Activated gamma-delta T cell treated with anti-CD3 and anti-CD28 coated beads, Interleukin-2, amount 50 U/mL, for 16 hours (primary cell): ENCODE measurements at places on chromosomes 11 and 22.

GRCh38 chr11:131073167-131073566 lies 156.9 kb upstream of the SNX19 start:
- no peak for DNase-seq

DNA sequence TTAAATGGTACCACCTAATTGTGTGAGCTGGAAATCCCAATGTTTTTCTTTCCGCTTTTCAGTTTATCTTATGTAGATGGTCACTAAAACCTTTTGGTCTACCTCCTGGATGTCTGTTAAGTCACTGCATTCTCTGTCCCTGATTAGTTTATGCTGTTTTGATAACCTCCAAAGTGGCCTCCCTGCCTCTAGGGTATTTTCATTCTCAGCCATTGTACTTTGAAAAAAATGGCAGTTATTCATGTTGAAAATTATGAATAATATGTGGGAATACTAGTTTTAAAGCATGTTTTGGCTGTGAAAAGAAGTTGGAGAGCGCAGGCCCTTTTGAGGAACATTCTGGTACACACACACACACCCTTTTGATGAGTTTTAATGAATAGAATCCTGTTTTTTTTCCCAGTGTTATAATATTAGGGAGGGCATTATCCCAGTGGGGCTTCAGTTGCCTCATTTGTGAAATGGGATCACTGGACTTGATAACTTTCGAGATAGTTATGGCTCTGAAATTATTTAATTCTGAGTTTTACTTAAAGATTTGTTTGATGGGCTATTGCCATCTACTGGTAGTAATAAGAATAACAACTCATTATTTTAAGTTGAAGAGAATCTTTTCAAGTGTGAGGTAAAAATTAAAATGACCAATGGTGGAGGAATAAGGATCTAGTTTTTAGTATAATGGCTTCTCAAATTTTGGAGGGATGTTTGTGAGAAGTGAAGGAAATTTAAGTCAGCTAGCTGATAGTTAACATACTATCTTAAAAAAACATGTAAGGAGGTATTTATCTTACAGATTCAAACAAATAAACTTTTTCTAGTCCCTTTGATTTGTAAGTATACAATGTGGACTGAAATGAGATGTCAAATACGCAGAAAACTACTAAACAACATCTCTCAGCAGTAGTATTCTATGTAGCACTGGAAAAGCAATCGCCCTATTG lies 3.9 kb downstream of the FDX1 start:
- DNase-seq, result no peak

GRCh38 chr11:43681401-43681942 lies 934 bp downstream of the HSD17B12 start:
- no peak for DNase-seq

- no peak for DNase-seq
Observed at GRCh38 chr11:17593466-17594245, 46.6 kb downstream of the OTOG start.

GRCh38 chr22:50081426-50082196 lies 3.6 kb downstream of the MLC1 start:
- DNase-seq, result no peak

DNA sequence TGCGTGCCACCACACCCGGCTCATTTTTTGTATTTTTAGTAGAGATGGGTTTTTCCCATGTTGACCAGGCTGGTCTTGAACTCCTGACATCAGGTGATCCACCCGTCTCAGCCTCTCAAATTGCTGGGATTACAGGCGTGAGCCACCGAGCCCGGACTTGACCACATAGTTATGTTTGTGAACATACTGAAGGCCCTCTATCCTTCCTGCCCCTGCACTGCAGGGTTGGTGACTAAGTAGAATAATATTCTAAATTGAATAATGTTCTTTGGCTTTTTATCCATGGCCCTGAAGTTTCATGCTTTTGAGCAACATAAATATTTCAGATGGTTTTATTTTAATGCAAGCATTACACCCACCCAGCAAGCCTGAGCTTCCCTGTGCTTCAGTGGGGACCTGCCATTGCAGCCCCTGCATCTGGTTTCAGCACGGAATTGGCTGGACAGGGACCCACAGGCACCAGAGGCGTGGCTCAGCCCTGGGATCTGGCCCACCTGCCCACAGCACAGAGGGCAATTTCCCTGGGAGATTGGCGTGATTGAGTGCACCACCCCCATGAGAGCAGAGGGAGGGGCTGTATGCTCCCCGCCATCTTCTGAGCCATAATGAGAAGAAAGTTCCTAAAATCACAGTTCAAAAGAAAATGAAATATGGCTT lies 460.5 kb downstream of the BRD1 start:
- DNase-seq, result no peak

DNA sequence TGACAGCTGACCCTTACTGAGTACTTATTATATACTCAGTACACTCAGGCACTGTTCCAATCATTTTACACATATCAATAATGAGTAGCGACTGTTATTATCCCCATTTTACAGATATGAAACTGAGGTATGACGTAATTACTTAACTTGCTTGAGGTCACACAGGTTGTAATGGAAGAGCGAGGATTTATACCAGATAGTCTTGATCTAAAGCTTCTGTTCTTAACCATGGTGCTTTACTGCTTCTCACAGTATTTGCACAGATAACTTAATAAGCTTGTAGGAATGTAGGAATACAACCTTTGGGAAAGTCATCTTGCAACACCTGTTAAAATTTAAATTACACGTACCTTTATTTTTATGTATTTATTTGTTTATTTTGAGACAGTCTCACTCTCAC lies 31.7 kb upstream of the TMEM135 start:
- DNase-seq, result no peak

DNA sequence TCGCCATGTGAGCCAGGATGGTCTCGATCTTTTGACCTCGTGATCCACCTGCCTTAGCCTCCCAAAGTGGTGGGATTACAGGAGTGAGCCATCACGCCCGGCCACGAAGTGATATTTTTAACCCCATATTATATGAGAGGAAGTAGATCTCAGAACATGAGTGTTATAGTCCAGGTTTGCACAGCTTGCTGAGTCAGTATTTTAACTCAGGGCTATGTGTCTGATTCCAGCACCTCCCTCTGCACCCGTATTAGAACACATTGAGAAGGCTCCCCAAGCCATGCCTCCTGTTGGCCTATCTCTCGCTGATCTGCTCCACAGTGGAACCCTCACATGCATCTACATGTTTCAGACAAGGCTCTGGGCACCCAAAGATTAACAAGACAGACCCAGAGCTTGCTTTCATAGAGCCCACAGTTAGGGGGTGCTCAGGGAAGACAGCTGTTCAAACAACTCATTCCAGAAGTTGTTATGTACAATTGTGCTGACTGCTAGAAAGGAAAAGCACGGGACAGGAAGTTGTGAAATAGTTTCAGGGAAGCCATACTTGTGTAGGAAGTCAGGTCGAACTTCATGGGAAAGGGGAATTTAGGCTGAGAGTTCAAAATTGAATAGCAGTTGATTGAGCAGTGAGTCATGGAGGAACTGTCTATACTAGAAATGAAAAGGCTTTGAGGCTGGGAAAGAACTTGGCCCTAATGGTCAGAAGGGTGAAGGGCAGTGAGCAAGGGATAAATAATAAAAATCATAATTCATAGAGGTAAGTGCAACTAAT lies 49.3 kb upstream of the CLPB start:
- DNase-seq, result no peak
